CD4-positive, CD25-positive, alpha-beta regulatory T cell (primary cell): ENCODE measurements at places on chromosomes 11 and 22.

DNA sequence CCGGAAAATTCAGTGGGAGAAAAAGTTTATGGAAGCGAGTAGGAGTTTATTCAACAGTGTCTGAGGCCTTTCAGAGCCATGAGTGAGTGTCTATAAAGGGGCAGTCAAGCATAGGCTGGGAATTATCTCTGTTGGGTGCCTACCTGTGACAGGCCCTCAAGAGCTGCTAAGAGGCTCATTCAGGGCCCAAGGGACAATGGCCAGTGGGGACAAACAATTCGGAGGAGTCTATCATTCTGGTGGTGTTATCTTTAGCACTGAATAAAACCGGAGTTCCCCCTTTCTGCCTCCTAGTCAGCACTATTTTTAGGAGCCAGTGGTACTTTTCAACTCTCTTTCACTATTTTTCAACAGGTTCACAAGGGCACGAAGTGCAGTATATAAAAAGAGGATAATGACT is 89.5 kb upstream of the HTATIP2 start:
- DNase-seq = no peak

GRCh38 chr11:128165572-128165971 is 421.8 kb downstream of the ETS1 start:
- DNase-seq = no peak

DNA sequence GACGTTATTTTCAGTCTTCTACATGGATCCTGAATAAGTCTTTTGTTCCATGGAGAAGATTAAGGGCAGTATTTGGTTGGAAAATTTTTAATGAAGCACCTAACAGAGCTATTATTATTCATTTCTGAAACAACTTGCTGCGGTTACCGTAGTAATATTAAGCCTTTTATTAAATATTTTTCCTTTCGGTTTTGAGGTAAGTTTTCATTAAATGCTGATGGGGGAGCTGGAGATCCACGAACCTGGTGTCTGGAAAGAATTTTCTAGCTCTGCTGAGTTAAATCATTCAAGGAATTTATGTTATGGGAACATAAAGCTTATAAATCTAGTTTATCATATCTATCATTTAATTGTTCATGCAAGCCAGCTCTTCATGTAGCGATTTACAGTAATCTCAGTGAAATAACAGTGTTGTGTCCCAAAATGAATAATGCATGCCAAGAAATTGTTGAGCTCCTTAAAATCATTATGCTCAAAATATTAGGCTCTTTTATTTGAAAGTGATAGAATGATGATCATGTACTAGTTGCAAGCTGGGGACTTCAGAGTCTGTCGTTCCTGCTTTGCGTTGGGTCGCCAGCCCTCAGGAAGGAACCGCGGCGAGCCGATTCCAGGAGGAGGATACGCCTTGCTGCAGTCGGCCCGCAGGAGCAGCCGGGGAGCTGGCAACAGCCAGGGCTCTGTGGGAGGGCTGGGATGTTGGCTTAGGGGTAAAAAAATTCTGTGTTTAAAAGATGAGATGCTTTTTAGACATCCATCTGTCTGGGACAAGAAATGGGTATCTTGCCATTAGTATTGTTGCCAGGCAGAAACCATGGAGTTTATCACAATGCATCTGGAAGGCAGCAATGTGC is 83.1 kb downstream of the TBC1D22A start:
- no peak for DNase-seq

GRCh38 chr11:74345420-74345819 is 34.0 kb upstream of the P4HA3 start:
- no peak for DNase-seq

DNA sequence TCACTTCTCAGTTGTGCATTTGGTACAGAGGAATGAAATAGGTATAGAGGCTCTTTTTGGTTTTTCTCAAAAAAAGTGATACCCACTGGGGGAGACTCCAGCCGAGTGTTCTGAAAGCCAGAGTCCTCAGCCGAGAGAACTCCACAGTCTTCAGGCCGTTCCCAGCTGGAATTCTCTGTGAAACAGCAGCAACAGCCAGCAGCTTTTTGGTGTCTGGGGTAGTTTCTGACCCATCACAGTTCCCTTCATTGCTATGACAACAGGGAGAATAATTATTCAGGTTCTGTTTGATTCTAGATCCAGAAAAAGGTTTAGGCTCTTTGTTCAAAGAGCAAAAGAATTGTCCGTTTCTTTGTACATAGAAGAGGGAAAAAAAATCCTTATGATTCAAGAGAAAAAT is 84.6 kb downstream of the C22orf31 start:
- DNase-seq = no peak

- no peak for DNase-seq
These were observed 39.1 kb downstream of the TCIRG1 start for GRCh38 chr11:68077617-68078582.

GRCh38 chr11:41950470-41951143 is 491.2 kb upstream of the LRRC4C start:
- DNase-seq = no peak

- DNase-seq = no peak
These were observed 77.5 kb downstream of the THAP12 start for GRCh38 chr11:76303399-76303798.

GRCh38 chr11:1415631-1416030 is 25.9 kb downstream of the BRSK2 start:
- no peak for DNase-seq
